NCI-H1105 treated with DMSO at 0.1 percent for 48 hours (cell line): ENCODE measurements at places on chromosomes 5 and 9.

- DNase-seq = no peak
Observed at GRCh38 chr5:98880598-98880997, 48.2 kb downstream of the CHD1 start.

GRCh38 chr9:83569326-83569725, 31.1 kb upstream of the FRMD3 start:
- no peak for DNase-seq

GRCh38 chr5:125367702-125368101, 621.3 kb upstream of the ZNF608 start:
- DNase-seq = no peak

GRCh38 chr5:117103703-117104102, 529.1 kb upstream of the SEMA6A start:
- DNase-seq = peak; percentile 54

GRCh38 chr5:131068893-131069643, 96.0 kb downstream of the HINT1 start:
- DNase-seq = no peak

DNA sequence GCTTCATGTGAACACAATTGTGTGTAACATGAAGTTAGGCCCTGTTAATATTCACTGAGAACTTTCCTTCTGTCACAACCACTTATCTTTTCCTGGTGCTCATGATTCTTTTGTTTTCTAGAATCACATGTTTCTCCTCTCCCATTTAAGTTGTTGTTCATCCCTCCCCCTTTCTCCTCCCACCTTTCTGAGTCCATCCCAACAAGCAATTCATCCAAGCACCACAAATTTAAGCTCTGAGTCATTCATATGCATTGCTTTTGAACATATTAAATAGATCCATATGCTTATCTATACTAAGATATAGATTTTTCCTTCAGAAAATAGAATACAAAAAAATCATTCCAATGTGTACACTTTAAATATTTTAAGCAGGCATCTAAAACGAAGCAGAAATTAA, 75.2 kb upstream of the NFIB start:
- DNase-seq = no peak

DNA sequence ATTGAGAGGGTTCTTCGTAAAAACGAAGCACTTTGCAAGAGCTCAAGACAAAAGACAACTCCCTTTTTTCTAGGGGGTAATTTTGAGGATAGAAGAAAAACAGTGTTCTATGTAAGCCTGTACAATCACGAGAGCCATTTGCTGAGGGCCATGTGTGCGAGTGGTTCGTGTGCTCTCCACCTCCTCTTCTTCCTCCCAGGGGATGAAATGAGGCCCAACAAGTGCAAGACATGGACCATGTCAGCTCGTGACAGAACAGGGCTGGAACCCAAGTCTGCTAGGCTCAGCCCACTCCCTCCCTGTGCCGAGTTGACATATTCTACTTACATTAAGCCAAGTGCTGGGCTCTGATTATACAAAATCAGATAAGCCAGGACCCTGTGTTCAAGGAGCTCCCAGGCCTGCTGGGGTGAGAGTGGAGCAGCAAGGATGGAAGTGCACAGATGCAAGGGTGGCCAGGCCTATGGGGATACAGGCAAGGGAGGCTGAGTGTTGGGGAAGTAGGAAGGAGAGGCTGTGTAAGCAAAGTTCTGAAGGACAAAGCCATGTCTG, 97.9 kb upstream of the MSX2 start:
- no peak for DNase-seq
